ENCODE measurements at places on chromosomes 13 and 19. TPM values are rescaled to one million over a fixed set of nuclear protein-coding genes. Genes with fewer than 3 reads are reported as not detected.

The CEACAM3 gene
- 0.55 TPM for total RNA-seq

The IGSF23 gene
- 10.3 TPM for total RNA-seq

GRCh38 chr19:51271067-51271466 lies 20.2 kb downstream of the SIGLECL1 start:
- no peak for DNase-seq

- no peak for DNase-seq
Observed at GRCh38 chr13:106858903-106859532, 291.1 kb upstream of the ARGLU1 start.

- DNase-seq, result no peak
Observed at GRCh38 chr19:2653218-2653617, 49.3 kb downstream of the GNG7 start.

GRCh38 chr13:43085545-43085944 lies 62.2 kb downstream of the DNAJC15 start:
- DNase-seq, result no peak

The DLL3 gene
- not detected for total RNA-seq

DNA sequence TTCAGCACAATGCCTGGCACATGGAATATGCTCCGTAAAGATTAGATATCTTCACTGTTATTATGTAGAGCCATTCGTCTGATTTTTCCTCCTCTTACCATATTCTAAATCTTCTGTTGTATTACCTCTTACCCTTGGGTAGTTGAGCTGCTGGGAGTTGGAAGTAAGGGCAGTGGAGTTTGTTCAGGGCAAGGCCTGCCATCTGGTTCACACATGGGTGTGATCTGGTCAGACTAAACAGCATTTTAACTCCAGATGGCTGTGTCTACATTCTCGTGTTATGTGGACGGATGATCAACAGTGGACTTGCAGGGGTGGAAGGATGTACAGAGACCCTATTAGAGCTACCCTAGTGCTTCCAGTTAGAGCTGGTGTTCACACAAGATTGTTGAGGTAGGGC lies 164.9 kb downstream of the ZIC5 start:
- DNase-seq, result no peak

- no peak for DNase-seq
Observed at GRCh38 chr13:56515441-56515840, 625.3 kb upstream of the PRR20A start.

DNA sequence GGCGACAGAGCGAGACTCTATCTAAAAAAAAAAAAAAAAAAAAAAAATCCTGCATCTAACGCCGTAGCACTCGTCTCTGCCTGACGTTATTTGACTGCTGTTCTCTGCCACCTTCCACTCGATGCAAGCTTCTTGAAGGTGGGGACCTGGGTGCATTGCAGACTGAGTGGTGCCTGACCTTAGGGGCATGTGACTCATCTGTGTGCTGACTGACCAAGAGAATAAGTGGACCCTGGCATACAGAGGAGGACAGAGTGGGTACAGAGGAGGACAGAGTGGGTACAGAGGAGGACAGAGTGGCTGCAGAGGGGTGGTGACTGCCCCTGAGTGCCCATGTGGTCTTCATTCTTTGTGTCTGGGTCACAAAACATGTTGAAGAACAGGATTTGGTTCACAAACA lies 7.6 kb downstream of the WTIP start:
- no peak for DNase-seq

The PCSK4 gene
- total RNA-seq, result 2.3 TPM

The SCN1B gene
- total RNA-seq, result 4.9 TPM

The B3GNT3 gene
- 4.9 TPM for total RNA-seq

- no peak for DNase-seq
Observed at GRCh38 chr13:86085890-86086289, 286.7 kb upstream of the SLITRK6 start.

DNA sequence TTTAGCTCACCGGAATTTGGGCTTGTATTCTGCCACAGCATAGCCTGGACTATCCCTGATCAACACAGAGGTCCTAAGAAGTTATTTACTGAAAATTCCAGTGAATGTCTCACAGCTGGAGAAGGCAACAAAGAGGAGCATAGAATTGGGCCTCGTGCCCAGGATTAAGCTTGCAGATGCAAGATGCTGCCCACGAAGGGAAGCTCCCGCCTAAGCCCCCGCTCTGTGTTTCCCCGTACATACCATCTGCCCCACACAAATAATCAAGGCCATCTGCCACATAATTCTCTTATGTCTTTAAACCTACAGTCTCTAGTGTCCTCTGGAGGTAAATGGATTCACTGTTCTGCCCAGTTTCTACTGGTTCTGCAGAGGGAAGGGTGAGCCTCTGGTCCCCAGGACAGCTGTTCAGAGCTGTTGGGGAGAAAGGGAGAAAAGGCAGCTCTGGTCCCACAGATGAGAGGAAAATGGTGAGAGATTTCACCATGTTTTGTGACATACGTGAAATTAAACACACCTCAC lies 7.4 kb upstream of the TPP2 start:
- no peak for DNase-seq

Data from right lobe of liver (tissue), 6 donors.